OCI-LY7 (cell line): ENCODE measurements at places on chromosomes 5 and 9. TPM values are rescaled to one million over a fixed set of nuclear protein-coding genes. Genes with fewer than 3 reads are reported as not detected.
A peak's percentile ranks its signal among the peaks of the same experiment; 100 is the strongest.

GRCh38 chr5:23977365-23977764 is 470.0 kb downstream of the PRDM9 start:
- DNase-seq = no peak

DNA sequence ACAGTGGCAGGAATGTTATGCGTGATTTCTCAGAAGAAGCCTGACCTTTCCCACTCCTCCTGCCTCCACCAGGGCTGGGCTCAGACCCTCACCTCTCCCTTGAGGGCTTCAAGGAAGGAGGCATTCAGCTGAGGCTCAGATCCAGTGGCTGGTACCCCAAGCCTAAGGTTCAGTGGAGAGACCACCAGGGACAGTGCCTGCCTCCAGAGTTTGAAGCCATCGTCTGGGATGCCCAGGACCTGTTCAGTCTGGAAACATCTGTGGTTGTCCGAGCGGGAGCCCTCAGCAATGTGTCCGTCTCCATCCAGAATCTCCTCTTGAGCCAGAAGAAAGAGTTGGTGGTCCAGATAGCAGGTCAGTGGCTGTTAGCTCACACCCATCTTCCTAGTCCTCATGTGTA is 9.9 kb downstream of the BTNL9 start:
- no peak for DNase-seq

- no peak for DNase-seq
Measured at GRCh38 chr5:24005384-24005783, 498.0 kb downstream of the PRDM9 start.

DNA sequence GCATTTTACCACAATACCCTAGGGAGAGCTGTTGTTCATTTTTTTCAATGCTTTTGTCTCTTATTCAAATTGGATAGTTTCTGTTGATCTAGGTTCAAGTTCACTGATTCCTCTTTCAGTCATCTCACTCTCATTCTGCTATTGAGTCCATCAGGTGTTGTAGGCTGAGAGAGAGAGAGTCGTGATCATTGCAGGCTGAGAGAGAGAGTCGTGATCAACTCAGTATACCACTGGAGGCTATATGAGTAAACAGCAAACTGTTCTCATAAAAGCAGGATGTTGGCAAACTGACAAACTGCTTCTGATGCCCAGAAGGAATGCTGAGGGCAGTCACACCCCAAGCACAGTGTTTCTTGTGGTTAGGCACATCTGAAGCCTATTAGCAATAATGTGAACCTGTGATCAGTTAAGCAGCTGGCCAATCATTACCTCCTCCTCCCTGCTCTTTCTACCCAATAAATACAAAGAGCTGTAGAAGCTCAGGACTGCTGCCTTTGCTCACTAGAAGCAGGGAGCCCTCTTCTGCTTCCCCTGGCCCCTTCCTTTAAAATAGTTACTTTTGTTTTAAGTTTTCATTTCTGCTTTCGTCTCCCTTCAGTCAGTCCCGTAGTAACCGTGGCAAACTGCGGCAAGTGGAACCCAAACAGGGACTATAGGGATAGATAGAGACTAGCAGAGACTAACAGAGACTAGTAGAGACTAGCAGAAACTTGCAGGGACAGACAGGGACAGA is 476.1 kb upstream of the ACO1 start:
- DNase-seq = no peak

DNA sequence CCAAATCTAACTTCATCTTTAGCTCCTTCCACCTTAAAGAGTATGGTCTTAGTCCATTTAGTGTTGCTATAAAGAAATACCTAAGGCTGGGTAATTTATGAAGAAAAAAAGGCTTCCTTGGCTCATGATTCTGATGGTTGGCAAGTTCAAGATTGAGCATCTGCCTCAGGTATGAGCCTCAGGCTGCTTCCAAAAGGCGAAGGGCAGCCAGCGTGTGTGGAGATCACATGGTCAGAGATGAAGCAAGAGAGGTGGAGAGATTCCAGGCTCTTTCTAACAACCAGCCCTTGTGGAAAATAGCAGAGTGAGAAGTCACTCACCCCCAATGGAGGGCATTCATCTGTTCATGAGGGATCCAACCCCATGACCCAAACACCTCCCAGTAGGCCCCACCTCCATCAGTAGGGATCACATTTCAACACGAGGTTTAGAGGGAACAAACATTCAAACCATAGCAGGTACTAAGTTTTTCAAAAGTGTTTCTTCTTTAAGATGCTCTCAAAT is 225.9 kb downstream of the SGCD start:
- DNase-seq = no peak

DNA sequence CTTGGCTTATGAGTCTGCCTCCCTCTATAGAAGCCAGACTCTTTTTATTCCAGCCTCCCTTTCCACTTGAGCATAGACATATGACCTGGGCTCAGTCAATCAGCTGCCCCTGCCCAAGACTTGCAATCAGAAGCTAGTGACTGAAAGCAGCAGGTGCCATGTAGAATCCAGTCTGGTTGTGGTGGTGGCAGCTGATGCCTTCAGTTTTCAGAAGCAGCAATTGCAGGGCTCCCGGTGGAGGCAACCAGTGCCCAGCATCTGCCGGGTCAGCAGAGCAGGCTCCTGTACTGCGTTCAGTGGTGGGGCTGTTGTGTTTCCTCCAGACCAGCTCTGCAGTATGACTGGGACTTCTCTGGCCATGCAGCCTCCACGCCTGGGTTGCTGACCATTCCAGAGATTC is 53.9 kb upstream of the PALM2AKAP2 start:
- DNase-seq = no peak

- DNase-seq = no peak
Measured at GRCh38 chr9:27626244-27627187, 53.2 kb upstream of the C9orf72 start.

DNA sequence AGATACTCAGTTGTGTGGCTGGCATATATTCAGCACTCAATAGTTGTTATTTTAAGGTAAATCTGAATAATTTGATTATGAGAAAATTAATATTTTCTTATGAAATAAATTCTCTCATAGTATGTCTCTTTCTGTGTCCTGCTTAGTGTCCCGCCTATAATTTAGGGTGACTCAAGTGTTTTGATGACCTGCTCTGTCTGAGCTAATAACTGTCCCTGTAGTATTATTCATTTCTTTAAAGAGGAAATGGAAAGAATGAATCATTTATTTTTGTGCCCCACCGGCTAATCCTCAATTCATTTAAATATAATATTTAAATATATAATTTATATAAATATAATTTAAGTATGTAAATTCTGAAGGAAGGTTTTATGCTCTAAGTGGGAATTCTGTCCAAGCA is 4.1 kb downstream of the SLC1A1 start:
- DNase-seq = no peak

DNA sequence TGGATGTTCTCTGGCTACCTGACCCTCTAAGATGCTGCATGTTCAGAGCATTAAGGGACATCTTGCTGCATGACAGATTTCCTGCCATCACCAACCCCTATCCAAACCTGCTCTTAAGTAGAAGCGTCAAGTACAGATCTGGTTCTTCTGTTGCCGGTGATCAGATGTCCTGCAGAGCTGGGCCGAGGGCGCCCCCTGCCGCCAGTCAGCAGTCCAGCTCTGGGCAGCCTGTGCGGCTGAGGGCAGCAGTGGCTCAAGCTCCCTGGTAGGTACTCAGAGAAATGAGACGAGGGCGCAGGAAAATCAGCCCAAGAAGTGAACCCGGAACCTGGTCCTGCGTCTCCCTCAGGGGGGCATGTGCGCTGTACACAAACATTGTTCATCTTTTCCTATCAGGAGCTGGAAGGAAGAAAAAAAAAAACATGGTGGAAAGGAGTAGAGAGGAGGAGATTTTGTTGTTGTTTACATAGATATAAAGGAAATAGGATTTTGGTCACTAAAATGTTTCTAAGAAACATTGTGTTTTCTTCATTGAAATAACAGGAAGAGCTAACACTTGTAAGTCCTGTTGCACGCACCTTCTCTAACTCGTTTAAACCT is 95.8 kb downstream of the CFAP90 start:
- DNase-seq = peak; percentile 53

GRCh38 chr5:133830911-133831310 is 137.5 kb downstream of the C5orf15 start:
- DNase-seq = no peak

SHC3 gene
- total RNA-seq = not detected in 2 replicates

GRCh38 chr9:79574781-79575180 is 3.0 kb downstream of the TLE4 start:
- DNase-seq = no peak

DNA sequence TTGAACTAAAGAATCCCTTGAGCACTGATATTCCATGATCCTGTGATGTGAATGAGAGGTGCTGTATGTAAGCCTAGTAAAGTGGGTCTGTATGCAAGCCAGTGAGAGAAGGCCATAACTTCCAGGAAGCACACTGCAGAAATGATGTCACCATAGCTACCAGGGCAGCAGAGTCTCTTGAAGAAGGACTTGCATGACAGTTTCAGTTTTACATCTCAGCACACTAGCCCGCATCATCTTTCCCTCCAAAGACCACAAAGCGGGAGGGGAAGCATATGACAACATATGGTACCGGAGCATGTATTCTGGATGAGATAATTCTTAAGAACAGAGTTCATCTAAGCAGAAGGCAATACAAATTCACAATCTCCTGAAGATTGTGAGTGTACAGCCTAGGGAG is 37.6 kb upstream of the MAST4 start:
- no peak for DNase-seq

RUFY1 gene
- total RNA-seq = 43.5 and 47.7 TPM in 2 replicates

CATSPER3 gene
- 0.61 and 1.0 TPM in 2 replicates for total RNA-seq

GRCh38 chr5:105639068-105639467 is 2031.7 kb downstream of the EFNA5 start:
- DNase-seq = no peak

DNA sequence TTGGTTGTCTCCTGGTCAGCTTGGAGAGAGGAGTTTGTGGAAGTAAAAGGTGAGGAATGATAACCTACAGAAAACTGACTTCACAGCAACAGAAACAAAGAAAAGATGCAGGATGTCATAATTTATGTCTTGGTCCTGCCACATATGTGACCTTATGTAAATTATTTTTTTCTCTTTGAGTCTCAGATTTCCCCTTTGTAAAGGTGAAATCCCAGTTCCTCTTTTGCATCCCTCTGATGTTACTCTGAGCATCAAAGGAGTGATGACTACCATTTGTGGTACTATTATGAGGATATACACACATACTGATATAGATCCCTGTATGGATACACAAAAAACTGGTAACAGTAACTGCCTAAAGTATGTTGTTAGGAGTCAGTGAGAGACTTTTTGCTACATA is 1.4 kb upstream of the THG1L start:
- DNase-seq = peak; percentile 90

SPINK13 gene
- total RNA-seq = not detected in 2 replicates

TAF11L10 gene
- total RNA-seq = not detected in 2 replicates

DNA sequence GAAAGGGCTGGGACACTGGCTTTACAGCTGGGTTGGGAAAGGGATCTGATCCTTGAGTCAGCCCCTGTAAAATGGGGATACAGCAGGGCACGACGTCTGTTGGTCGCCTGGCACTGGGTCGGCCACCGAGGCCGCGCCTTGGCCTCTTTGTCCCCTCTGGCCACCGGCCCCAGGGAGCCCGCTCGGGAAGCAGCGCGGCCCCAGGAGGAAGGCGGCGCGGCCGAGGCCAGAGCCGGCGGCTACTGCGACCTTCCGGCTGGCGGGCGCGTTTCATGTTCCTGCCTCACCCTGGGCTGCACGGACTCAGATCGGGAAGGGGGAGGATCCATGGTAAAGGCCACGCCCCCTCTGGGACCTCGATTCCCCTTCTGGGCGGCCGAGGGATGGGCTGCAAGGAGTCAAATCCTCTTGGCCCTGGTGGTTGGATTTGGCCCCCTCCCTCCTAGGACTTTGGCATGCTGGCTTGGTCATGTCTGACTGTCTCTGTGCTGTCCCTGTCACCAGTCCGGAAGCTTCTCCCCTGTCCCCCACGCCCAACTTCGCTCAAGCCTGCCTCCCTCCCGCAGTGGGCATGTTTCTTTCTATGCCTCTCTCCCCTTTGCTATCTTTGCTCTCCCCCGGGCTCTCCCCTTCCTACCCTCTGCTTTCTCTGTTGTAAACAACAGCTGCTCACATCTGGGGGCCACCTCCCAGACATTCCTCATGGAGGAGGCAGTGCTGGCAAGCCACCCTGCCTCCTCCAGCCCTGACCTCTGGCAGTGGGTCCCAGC is 25.8 kb downstream of the FPGS start:
- DNase-seq = no peak

- DNase-seq = no peak
Measured at GRCh38 chr5:170150713-170151096, 45.0 kb downstream of the FOXI1 start.

- no peak for DNase-seq
Measured at GRCh38 chr5:116229131-116229689, 144.4 kb downstream of the COMMD10 start.

GRCh38 chr9:113566712-113567071 is 103.2 kb downstream of the RGS3 start:
- DNase-seq = no peak

GRCh38 chr5:172910828-172911627 is 48.2 kb upstream of the RPL26L1 start:
- peak; percentile 35 for DNase-seq

SEC61B gene
- 234 and 279 TPM in 2 replicates for total RNA-seq

PGM5 gene
- total RNA-seq = not detected in 2 replicates

RIGI gene
- total RNA-seq = 1.5 and 1.7 TPM in 2 replicates

- DNase-seq = no peak
Measured at GRCh38 chr5:93192087-93192486, 388.9 kb downstream of the NR2F1-AS1 start.

DNA sequence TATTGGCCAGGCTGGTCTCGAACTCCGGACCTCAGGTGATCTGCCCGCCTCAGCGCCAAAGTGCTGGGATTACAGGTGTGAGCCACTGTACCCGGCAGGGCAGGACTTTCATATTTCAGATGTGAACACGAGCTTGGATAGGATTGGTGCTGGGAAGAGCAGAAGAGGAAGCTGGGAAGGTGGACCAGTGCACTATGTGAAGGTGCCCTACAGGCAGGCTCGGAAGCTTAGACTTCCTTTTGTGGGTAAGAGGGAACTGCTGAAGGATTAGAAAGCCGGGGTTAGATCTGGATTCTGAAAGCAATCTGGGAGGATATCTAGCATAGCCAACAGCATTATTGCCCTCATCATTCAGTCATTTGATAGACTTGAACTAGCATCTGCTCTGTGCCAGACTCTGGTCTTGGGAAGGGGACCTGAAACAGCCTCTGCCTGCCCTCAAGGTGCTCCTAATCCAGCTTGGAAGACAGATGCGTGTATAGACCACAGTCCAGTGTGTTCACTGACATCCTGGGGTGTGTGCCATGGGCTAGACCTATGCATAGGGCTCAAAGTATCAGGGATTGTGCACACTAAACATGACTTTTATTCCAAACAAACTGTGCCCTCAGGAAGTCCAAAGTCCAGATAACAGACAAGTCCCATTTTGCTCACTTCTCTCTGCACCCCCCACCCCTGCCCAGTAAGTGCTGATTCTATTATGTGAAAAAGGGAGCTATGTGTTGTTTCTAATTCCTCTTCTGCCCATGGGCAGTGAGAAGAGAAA is 637 bp downstream of the CBY3 start:
- DNase-seq = no peak

DNA sequence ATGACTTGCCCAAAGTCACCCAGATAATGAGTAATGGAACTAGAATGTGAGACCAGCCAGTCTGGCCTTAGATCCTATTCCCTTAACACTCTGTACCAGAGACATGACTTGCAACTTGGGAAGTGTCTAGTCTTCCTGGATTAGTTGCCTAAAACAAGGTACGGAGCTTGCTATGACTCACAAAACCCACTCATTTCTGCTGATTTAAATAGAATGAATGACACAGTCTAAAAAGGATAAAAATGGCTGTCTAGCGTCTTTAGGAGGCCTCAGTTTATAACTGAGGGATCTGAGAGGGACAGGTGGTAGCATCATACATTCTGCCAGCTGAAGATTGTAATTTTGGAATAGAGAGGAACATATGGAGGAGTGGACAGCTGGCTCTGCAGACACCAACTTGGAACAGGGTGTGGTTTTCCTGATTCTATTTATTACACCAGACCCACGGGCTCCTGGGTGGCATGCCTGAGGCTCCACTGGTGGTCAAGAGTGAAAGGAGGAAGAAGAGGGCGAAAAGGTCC is 62.7 kb downstream of the ABLIM3 start:
- DNase-seq = no peak
